ENCODE measurements at places on chromosomes 5 and 9.
A peak's percentile ranks its signal among the peaks of the same experiment; 100 is the strongest.

DNA sequence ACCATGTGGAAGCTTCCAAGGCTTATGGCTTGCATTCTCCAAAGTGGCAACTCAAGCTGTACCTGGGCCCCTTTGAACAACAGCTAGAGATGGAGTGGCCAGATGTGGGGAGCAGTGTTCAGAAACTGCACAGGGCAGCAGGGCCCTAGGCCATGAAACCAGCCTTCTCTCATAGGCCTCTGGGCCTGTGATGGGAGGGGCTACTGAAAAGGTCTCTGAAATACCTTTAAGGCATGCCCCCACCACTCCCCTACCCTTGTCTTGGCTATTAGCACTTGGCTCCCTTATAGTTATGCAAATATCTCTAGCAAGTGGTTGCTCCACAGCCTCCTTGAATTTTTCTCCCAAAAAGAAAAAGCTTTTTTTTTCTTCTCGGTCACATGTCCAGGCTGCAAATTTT is 1014.6 kb downstream of the DTWD2 start:
- DNase-seq: no peak

GRCh38 chr5:113194591-113194990 is 218.0 kb downstream of the DCP2 start:
- no peak for DNase-seq

GRCh38 chr5:177403102-177403791 is 2.8 kb upstream of the PFN3 start:
- DNase-seq: peak; percentile 77

GRCh38 chr5:83026930-83027687 is 50.1 kb downstream of the TMEM167A start:
- DNase-seq: no peak

- no peak for DNase-seq
Measured at GRCh38 chr9:120622790-120623189, 42.8 kb upstream of the CDK5RAP2 start.

DNA sequence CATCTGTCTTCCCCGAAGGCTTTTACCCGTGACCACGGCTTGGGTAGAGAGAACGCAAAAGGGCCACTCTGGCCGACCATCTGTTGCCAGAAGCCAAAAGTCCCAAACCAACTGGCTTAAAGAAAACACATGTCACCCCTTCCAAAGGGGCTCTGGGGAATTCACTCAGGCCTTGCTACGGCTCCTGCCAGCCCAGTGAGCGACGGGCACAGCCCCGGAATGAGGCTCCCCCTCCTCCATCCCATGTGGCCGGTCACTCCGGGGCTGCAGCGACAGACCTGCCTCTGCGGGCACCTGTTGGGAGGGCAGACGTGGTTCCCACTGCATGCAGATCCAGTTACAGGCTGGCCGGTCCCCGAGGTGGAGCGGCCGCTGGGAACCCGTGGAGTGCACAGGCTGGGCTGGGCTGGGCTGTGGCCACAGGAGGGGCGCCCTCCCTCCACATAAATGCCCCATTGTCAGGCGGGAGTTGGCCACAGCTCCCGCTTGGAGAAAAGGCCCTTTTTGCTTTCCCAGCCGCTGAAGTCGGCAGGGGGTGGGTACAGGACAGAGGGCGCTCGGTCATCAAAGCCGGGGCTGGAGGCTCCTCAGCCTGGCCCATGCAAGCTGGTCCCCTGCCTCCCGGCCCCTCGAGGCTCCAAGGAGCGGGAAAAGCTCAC is 19.9 kb downstream of the NOTCH1 start:
- no peak for DNase-seq

DNA sequence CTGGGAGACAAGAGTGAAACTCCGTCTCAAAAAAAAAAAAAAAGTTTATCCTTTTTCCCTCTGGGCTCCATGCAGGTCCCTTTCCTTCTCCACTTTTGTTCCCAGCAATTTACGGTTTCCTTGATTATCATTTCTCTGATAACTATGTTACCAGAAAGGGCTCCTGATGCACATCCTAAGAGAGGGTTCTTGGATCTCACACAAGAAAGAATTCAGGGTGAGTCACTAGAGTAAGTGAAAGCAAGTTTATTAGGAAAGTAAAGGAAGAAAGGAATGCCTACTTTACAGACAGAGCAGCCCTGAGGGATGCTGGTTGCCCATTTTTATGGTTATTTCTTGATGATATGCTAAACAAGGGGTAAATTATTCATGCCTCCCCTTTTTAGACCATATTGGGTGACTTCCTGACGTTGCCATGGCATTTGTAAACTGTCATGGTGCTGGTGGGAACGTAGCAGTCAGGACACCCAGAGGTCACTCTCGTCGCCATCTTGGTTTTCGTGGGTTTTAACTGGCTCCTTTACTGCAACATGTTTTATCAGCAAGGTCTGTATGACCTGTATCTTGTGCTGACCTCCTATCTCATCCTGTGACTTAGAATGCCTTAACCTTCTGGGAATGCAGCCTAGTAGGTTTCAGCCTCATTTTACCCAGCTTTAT is 13.5 kb upstream of the MELK start:
- DNase-seq: no peak

DNA sequence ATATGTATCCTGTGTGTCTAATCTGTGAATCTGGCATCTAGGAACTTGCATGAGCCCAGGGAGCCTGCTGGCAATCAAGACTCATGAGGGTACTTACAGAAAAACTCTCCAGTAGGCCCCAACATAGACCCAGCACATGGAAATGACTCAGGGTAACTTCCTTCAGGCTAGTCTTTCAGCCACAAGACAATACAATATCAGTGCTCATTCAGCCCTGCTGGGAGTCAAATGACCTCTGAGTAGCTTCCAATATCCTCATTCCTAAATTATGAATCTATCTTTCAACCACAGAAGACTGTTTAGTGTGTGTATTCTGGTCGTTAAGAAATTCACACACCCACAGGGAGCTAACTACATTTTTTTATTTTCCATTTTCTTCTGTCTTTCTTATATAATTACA is 1273.0 kb downstream of the EFNA5 start:
- no peak for DNase-seq

DNA sequence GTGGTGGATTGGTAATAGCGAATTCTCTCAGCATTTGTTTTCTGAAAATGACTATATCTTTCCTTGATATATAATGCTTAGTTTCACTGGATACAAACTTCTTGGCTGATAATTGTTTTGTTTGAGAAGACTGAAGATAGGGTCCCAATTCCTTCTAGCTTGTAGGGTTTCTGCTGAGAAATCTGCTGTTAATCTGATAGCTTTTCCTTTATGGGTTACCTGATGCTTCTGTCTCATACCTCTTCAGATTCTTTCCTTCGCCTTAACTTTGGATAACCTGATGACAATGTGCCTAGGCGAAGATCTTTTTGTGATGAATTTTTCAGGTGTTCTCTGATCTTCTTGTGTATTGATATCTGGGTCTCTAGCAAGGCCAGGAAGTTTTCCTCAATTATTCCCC is 94.7 kb upstream of the ACO1 start:
- no peak for DNase-seq

DNA sequence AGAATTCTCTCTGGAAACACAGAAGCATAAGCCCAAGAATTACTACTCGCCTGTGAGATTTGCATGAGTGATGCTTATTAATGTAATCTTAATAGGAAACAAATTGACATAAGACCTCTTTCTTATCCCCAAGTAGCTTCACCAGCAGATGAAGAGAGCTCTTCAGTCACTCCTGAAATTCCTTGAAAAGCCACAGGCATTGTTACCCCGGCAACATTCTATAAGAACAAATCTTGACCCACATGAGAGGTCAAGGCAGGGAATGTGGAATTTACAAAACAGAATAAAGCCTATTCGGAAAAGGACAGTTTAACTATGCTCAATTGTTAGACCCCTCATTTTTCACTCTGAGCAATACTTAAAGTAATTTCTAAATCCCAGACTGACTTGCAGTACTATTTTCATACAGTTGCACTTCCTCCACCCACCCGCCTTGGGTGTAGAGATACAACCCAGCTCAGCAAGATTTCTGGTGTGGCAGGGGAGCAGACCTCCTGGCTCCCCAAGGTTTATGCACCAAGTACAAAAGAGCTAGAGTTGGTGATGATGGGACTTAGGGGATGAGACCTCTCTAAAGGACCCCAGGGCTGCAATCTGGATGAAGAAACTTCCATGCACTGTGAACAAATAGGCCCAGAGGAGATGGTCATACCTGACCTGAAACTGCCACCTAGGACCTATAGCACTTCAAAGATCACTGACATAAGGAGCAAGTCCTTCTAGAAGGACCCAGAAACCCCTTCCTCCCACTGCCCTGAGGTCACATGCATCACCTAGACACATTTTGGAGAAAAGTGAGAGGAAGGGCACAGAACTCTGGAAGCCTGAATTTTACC is 242.1 kb downstream of the ZNF608 start:
- no peak for DNase-seq

- DNase-seq: no peak
Measured at GRCh38 chr9:123686131-123686828, 243.6 kb downstream of the DENND1A start.

GRCh38 chr9:86072394-86072877 is 26.9 kb downstream of the GOLM1 start:
- no peak for DNase-seq

DNA sequence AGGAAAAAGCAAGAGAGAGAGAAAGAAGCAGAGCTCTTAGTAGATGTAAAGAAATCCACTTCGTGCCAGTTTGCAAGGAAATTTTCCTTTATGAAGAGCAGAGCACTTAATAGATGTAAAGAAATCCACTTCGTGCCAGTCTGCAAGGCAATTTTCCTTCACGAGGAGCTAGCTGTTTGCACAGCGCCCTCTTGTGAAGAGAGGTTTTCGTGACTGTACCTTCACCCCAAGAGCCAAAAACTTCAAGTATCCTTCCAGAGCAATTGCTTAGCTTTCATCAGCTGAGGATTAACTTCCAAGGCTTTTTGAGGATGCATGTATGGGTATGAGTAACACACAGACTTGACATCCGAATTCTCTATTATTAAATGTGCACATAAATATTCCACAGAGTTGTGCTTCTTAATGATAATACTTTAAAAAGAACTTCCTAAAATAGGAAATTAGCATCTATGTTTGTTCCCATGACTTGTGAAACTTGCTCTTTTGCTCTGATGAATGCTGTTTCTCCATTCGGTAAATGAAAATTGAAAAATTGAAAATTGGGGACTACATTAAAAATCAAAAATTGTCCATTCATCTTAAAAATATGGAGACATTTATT is 525.6 kb downstream of the PDE4D start:
- peak; percentile 26 for DNase-seq

DNA sequence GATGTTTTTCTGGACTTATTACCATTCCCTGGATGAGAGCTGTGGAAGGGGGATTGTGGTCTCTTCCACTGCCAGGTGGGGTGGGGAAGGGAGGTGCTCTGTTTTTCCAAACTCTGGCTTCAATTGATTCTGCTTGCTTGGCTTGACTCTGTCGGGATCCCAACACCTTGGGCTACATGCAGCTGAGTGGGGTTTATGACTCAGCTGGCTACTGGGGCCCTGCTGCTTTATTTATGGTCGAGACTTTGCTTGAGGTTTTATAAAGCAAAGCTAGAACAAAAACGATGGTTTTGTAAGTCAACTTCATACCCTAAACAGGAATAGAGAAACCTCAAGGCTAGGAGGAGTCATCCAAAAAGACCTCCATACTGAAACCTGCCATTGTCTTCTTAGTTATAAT is 76.3 kb downstream of the AOPEP start:
- DNase-seq: no peak

GRCh38 chr9:23635276-23635675 is 190.8 kb downstream of the ELAVL2 start:
- DNase-seq: no peak

DNA sequence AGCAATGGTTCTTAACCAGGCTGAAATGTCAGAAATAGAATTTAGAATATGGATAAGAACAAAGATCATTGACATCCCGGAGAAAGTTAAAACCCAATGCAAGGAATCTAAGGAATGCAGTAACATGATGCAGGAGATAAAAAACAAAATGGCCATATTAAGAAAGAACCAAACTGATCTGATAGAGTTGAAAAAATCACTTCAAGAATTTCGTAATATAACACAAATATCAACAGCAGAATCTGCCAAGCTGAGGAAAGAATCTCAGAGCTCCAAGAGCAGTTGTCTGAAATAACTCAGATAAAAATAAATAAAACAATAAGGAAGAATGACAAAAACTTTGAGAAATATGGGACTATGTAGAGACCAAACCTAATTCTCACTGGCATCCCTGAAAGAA is 37.8 kb upstream of the TAS2R1 start:
- DNase-seq: no peak

DNA sequence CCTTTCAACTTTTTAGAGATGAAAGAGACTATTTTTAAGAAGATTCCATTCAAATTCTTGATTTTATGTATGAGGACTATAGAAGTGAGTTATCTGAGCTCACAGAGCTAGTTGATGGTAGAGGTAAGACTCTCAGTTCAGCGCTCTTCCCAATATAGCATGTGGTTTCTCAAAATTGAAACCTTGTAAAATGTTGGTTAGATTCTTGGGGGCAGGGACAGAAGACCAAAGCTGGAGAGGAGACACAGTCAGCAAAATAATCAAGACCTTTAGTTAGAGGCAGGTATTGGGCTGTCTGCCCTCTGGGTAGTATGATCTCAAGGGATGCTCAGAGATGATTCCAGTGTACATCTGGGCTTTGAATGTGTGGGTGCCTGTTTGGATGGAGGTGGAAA is 246.4 kb downstream of the SH3GL2 start:
- no peak for DNase-seq

DNA sequence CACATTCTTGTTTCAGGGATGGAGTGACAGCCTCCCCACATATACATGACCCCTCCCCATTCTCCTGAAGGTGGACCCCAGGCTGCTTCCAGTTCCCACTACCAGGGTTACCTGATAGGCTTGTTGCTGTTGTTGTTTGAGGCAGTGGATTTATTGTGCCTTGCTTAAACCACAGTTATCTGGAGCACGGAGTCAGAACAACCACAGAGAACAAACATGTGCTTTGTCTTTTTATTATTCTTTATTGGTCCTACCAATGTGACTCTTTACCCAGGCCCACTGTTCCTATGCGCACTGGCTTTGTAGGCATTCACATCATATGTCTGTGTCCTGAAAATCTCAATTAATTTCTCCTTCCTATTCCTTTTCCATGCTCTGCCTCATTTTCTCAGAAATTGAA is 41.2 kb upstream of the IPPK start:
- DNase-seq: no peak

DNA sequence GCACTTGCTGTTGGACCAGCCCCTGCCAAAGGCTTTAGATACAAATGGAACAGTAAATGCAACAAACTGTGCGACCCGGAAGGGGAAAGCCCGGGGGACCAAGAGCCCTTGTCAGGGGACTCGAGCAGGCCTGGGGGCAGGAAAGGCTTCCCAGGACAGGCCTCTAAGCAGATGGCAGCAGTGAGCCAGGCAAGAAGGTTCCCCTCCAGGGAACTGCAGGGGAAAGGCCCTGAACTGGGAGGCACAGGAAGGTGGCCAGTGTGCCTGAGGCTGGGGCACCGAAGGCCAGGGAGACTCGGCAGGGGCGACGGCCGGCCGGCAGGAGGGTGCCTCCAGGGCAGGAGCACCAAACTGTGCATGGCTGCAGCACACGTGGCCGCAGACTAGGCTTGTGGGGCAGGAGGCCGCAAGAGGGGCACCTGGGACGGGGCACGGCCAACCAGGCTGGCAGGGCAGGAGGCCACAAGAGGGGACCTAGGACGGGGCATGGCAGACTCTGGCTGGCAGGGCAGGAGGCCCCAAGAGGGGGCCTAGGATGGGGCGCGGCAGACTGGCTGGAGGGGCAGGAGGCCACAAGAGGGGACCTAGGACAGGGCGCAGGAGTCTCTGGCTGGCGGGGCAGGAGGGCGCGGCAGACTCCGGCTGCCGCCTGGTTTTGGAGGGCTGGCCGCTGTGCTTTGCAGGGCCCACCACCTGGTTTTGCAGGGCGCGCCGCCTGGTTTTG is 10.0 kb downstream of the VAV2 start:
- no peak for DNase-seq

- DNase-seq: no peak
Measured at GRCh38 chr9:134922066-134922931, 4.6 kb upstream of the FCN1 start.

- no peak for DNase-seq
Measured at GRCh38 chr5:55021821-55022220, 2.2 kb upstream of the GZMK start.

All from CD4-positive, alpha-beta memory T cell (primary cell).